ENCODE measurements at places on chromosomes 5 and 9.
A peak's percentile ranks its signal among the peaks of the same experiment; 100 is the strongest.

DNA sequence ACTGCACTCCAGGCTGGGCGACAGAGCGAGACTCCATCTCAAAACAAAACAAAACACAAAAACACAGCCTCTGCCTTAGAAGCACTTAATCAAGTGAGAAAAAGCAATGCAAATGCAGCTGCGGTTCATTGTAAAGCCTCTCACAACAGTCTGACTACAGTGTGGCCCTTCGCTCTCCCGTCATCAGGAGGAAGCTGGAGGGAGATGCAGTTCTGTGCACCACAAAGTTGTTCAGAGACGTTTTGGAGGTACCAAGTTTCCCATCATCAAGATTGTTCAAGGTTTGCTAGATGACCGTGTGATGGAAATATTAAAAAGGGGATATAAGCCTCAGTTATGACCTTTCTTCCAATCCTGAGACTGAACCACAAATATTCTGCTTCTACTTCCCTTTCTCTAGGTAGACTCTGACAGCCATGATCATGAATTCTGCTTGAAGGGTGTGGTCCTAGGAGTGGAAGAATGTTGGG, 40.9 kb downstream of the SEC61B start:
- no peak for DNase-seq

DNA sequence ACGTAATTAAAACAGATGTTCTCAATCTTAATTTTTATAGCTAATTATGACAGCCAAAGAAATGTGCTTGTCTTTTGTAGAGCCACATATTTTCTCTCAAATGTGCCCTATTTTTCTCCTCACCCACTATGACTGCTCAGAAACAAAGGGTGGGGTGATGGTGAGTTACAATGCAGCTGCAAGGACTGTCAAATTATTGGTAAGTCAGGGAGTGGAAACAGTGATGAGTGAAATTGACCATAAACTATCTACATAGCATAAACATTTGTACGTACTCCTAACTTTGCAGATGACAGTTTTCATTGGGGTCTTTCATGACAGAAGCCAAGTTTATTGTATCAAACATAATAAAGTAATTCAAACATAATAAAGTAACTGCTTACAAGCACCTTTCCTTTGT, 215.9 kb downstream of the MCTP1 start:
- no peak for DNase-seq

- DNase-seq, result peak; percentile 84
Observed at GRCh38 chr9:93268551-93269314, 84.8 kb downstream of the WNK2 start.

DNA sequence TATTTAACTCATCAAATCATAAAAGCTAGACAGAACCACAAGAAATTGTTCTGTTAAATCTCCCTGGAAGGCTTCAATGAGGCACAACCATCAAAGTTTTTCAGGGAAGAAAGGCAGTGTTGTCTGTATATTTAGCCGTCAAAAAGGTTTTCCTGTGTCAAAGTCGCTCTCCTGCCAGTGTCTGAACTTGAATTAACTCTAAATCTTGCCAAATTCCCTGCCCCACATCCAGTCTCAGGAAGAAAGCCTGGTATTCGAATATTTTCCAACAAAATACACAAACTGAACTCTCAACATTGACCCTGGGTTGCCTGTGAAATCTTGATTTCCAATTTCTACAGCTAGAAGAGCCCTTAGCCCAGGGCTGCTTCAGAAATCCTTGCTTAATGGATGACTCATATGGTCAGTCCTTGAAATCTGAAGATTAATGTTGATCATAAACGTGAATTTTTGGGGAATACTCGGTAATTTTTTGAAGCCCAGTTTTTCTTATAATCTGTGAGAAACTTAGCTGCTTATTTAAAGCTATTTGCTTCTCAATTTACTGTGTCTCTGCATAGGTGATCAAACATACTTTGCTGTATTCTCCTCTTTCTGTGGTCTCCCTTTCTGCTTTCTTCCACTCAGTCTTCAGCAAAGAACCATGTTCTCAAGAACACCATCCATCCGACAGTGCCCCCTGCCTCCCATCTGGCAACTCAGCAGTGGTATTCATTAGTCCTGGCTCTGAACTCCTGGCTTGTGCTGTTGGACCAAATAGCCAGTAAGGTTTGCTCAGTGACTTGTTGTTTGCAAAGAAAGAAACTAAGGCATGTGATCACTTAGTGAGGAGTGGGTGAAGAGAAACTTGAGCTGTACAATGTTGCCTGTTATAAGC, 58.9 kb downstream of the NREP start:
- no peak for DNase-seq

GRCh38 chr5:107665036-107665570, 5.6 kb downstream of the EFNA5 start:
- DNase-seq, result no peak

DNA sequence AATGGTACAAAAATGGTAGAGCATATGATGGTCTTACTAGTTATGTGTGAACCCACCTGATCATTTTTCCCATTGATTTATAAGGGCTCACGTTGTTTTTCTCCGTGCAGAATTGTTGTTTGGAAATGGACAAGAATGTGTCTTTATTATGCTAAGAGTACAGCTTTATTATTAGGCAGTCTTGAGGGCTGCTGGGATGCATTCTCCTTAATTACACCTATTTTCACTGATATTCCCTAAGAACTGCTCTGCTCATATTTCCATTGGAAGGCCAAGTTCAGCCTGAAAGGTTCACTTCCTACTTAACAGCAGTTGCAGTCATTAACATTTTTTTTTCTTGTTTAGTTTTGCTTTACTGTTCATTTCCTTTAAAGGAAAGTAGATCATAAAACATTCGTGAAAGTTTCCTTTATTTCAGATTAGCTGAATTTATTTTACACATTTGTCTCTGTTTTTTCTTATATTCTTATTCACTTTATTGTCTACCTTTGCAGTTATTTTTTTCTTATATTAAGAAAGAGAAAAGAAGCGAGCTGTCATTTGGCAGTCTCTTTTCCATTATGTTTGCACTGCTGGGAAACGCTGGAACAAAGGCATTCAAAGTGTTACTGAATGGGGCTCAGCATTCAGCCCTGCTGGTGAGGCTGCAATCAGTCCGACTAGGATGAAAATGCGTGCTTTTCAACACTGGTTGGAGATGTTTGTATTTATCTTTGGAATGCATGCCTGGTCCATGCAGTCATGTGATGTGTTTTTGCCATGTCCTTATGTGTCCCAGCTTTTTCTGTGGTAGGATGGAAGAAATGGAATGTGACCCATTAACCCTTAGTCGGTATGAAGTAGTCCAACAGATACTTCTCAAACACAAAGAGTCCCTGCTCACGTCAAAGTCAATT, 602.7 kb upstream of the ZNF608 start:
- DNase-seq, result no peak

DNA sequence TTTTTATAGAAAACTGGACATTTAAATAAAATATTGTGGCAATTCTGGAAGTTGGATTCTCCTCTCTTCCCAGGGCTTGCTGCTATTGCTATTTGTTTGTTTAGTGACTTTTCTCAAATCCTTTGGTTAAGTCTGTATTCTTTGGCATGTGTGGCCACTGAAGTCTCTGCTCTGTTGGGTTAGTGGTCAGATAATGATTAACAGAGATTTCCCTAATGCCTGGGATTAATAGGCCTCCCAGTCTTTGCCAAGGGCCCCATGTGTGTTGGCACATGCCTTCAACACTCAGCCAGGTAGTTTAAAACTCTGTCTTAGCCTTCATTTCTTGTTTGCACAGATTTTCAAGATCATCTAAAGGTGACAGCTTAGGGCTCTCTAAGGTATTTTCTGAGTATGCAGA, 92.8 kb upstream of the EPB41L4A start:
- no peak for DNase-seq

GRCh38 chr9:20496328-20496727, 126.0 kb downstream of the MLLT3 start:
- DNase-seq, result no peak

- DNase-seq, result no peak
Observed at GRCh38 chr5:159098603-159099436, 896 bp downstream of the EBF1 start.

DNA sequence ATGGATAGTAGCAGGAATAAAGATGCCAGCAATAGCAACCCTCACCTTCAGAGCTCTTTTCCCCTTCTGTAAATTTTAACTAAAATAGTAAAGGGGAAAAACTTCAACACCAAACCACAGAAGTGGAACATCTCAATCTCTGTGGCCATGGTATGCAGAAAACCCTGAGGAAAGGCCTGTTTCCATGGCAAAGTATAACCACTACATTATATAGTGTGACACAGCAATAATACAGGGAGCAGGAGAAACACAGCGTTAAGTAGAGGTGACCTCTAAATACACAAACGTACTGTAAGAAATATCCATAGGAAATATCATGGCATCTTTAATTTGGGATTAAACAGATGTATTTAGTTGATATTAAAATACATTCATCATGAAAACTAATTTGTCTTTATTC, 106.4 kb downstream of the SLC24A2 start:
- no peak for DNase-seq

- DNase-seq, result no peak
Observed at GRCh38 chr9:81108821-81109220, 580.5 kb downstream of the TLE1 start.

DNA sequence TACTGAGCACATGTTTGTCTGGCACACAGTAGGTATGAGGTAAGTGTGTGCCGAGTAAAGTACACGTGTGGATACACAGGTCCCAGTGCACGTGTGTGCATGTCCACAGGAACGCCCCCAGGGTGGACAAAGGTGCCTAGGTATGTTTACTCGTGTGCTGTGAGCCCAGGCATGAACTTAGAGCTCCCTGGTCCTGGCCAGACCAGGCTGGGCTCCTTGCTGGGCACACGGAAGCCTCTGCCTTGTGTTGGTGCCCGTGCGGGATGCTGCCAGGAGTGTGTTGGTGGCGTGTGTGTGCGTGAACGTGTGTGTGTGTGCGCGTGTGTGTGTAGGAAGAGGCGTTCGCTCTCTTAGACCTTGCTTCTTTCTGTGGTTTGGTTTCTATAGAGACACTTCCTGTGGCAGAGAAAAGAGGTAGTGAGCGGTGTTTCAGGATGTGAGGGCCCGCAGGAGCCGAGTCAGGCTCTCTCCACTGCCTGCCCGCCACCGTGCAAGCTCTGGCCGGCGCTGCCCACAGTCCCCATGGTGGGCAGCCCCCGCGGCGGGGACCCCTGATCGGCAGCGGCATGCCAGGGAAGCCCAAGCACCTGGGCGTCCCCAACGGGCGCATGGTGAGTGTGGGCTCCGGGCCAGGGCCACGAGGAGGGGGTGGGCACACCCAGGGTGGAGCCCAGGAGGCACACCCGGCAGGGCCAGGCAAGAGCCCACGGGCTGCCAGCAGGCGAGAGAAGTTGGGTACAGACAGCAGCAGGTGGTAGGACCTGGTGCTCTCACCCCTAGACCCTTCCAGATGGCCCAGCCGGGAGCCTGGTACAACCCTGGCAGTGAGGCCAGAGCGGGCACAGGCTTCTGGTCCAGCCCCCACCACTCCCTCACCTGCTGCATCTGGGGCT, at the start of gene RGS14:
TSS of gene RGS14 (plus strand) at position 466 of the 893 bp plus-strand sequence. CDS start at position 567, 101 bp downstream.
- DNase-seq, result no peak

- no peak for DNase-seq
Observed at GRCh38 chr5:10624206-10624605, 60.3 kb downstream of the ANKRD33B start.

- no peak for DNase-seq
Observed at GRCh38 chr5:7419846-7420245, 23.9 kb downstream of the ADCY2 start.

- DNase-seq, result no peak
Observed at GRCh38 chr5:53092242-53092641, 17.3 kb downstream of the MOCS2 start.
